NCI-H774 (cell line): ENCODE measurements at places on chromosomes 11 and 22.

DNA sequence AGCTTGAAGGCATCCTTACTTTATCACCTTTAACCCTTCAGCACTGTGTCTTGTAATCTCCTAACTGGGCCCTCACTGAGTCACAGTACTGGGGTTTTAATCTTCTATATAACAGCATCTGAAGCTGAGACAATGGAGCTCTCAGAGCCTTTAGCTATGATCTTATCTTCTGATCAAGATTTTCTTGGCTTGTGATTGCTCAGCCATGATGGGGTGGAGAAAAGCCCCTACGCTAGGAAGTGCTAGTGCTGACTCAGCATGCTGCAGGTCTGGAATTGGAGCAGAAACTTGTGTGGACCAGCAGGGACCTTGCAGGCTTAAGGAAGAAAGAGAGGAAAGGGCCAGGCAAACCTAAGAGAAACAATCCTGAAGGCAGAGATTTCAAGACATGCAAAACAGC is 71.7 kb upstream of the EED start:
- DNase-seq: no peak

- DNase-seq: no peak
Observed at GRCh38 chr11:18527512-18527911, 770 bp upstream of the TSG101 start.

DNA sequence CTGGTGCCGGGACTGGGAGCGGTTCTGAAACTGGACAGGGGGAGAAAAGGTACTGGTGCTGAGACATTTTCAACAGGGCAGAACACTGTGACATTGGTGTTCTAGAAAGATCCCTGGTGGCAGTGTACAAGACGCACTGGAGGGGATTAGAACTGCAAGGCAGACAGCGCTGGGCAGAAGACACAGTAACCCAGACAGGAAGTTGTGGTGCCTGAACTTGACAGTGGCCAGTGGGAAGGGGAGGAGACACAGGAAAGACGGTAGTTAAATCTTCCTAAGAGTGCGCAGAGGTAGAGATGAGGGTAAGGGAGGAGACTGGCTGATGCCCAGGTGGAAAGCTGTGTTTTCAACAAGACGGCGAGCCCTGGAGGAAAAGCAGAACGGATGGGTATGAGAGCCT is 24.5 kb downstream of the FAM227A start:
- DNase-seq: no peak

GRCh38 chr22:23820748-23821211 is 18.0 kb downstream of the DERL3 start:
- no peak for DNase-seq

- DNase-seq: peak; percentile 35
Observed at GRCh38 chr11:72642884-72643522, 31.2 kb downstream of the PDE2A start.

- DNase-seq: no peak
Observed at GRCh38 chr11:95229993-95230809, 801 bp downstream of the SESN3 start.

DNA sequence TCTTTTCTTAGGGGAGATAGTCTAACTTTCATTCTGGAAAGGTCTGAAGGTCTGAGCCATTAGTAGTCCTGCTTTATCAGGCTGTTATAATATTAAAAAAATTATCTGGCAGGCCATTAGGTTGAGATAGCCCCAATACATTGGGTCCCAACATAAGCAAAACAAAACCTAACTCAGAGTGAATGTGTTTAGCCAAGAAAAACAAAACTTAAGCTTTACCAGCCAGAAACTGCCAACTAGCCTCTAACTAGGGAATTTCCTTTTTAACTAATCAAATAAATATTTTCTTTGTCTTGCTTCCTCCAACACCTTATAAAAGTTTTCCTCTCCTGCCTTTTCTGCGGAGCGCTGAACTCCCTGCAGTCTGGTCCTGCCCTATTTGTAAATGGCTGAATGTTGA is 1137.7 kb upstream of the CNTN5 start:
- no peak for DNase-seq

DNA sequence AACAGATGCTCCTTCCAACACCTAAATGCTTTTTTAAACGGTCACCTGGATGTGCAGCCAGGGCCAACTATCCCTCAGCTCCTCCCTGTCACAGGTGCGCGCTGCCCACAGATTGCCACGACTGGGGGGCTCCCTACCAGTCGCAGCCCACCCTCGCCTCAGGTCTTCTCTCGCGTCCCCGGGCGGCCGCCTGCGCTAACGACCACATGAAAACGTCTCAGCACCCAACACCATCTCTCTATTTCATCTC is 469 bp downstream of the ZBED5 start:
- DNase-seq: no peak

DNA sequence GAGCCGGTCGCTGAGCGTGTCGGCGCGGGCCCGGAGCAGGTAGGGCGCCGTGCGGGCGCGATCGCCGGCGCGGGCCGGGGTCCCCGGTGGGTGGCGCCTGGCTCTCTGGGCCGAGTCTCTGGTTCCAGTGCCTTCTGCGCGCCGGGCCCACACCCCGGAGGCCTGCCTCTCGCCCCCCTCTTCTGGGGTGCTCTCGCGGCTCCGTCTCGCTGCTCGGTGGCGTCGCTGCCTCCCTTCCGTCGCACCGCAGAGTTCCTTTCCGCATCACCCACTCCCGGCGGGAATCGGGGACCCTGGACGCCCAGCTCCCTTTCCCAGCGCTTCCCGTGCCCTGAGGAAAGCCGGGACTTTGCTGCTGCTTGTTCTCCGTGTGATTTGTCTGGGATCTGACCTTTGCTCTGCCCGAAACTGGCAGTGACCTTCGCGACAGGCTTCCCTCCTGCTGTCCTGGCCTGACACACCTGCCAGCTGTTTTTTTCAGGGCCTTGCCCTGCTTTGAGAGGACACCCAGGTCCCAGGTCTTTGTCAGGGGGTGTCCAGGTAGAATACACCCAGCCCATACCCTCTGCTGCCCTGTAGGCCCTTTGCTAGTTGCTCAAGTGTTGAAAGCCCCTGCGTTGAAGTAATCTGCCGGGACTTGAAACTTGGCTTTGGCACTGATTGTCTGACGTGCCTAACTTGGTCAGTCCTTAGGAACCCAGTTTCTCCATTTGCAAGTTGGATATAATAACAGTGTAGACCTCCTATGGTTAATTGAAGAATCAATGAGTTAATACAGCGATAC is 711 bp downstream of the FDX1 start:
- peak; percentile 45 for DNase-seq

- DNase-seq: no peak
Observed at GRCh38 chr22:25098445-25099081, 101.1 kb upstream of the CRYBB3 start.

- no peak for DNase-seq
Observed at GRCh38 chr11:63760487-63761079, 8.0 kb downstream of the ZFTA start.

DNA sequence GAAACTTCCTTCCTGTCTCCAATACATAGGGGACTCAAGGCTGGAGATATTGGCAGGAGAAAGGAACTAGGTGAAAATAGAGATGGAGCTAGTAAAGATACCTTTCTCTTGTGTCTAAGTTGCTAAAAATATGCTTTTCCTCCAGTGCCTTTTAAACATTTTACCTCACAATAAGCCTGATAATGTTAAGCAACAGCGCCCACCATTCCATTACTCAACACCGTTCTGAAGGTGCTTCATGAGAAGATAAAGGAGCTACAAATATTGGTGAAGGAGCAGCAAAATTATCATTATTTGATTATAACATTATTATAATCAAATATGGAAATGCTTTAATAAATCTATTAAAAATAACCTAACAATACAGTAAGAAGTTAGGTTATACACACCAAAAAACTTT is 83.6 kb upstream of the BARX2 start:
- no peak for DNase-seq

GRCh38 chr11:118234833-118235232 is 10.0 kb upstream of the JAML start:
- DNase-seq: no peak

DNA sequence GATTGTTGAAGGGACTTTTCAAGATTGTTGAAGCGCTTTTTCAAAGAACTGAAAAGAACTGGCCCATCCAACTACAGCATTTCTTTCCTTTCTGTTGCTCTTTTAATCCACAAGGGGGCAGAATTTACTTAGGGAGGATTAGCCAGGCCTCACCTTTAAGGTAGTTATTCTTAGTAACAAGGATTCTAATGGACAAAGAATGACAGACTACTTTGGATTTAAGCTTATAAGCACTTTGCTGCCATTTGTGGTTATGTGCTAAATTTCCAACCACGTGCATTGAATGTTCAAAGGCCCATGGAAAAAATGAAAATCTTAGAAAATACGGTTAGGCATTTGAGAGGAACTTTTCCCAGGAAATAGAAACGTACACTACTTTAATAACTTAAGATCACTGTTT is 49.5 kb upstream of the HSPA8 start:
- DNase-seq: peak; percentile 51

DNA sequence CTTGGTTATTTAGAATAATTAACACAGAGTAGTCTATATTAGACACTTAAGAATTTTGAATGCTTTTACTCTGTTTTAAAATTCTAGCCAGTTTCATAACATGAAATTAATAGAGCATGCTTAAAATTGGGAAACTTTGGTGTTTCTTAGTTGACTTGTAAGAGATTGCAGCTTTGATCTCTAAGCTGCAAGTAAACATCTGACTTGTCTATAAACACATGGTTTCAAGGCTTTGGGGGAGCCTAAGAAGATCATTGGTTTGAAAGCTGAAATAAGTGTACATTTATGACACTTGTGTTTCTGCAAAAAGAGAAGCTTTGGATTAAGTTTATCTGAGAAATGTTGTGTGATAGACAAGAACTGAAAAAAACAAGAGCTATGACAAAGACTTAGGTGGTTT is 37.8 kb downstream of the YAP1 start:
- no peak for DNase-seq

DNA sequence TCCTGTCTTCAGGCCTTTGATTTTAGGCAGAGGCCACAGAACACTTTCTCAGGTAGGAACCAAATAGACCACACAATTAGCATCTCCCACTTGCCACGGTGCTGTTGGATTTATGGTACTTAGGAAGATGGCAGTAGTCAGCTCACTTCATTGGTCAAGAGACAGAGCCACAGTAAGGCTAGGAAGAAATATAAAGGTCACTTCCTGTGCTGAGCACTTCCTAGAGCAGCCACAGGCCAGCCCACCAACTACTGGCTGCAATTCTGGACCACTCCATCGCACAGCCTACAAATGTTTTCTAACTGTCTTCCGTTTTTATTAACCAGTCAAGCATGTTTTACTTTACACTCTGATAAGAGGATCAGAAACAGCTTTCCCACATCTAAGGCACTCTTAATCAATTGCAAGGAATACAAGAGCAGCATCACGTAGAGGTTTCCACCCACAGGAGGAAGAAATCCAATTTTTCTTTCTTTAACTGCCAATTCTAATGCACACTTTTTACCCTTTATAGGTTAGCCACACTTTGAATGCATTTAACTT is 54.7 kb downstream of the ABTB2 start:
- no peak for DNase-seq

GRCh38 chr11:62143727-62144126 is 19.9 kb downstream of the INCENP start:
- no peak for DNase-seq

GRCh38 chr11:21635394-21636145 is 557.3 kb upstream of the ANO5 start:
- DNase-seq: no peak

- DNase-seq: peak; percentile 60
Observed at GRCh38 chr11:93196816-93197379, 893 bp downstream of the SLC36A4 start.

DNA sequence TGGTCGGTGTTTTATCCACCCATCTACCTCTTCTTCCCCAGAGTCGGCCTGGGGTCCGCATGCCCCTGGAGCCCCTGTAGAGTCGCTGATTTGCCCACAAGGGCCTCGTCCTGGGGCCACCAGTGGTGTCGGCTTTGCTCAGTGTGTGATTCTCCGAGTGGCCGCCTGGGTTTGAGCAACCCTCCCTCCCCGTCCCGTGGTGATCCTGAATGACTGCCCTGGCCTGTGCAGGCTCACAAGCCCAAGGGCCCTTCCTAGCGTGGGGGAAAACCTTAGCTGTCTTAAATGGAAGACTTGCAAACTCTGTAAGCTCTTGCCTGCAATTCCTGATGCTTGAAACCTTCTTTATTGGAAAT is 128.3 kb downstream of the OSBP2 start:
- no peak for DNase-seq

- DNase-seq: no peak
Observed at GRCh38 chr11:8015753-8016239, 28.7 kb downstream of the EIF3F start.

DNA sequence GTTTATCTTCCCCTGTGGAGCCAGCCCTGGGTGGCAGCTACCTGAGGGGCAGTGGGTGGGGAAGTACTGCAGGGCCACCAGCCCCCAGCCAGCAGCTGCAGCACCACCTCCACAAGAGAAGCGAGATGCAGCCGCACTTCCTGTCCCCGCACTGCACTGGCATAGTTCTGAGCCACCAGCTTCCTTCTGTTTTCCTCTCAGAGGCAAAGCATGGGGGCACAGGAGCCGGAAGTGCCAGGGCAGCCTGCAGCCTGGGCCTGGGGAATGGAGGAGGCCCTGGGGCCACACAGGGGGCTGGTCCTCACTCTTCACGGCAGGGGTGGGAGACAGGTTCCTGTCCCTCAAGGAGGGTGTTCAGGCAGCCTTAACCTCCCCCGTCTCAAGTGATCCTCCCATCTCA is 11.9 kb upstream of the SH3BP1 start:
- no peak for DNase-seq

DNA sequence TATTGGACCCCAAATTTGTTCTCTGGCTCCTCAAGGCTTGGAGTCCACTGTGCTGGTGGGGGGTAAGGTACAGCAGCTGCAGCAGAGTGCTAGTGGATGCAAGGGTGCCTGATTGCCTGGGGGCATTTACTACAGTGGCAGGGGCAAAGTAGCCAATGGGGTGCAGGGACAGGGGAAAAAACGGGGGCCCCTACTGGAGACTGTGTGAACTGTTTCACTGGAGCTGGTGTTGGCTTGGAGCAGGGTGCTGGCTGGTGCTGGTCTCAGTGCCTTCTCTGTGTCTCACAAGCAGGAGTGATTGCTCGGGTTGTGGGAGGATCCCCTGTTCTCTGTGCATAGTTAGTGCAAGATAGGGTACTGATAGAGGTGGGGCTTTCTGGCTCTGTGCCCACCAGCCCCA is 935.9 kb downstream of the JRKL start:
- no peak for DNase-seq

- DNase-seq: no peak
Observed at GRCh38 chr11:100965346-100965745, 164.3 kb downstream of the PGR start.

DNA sequence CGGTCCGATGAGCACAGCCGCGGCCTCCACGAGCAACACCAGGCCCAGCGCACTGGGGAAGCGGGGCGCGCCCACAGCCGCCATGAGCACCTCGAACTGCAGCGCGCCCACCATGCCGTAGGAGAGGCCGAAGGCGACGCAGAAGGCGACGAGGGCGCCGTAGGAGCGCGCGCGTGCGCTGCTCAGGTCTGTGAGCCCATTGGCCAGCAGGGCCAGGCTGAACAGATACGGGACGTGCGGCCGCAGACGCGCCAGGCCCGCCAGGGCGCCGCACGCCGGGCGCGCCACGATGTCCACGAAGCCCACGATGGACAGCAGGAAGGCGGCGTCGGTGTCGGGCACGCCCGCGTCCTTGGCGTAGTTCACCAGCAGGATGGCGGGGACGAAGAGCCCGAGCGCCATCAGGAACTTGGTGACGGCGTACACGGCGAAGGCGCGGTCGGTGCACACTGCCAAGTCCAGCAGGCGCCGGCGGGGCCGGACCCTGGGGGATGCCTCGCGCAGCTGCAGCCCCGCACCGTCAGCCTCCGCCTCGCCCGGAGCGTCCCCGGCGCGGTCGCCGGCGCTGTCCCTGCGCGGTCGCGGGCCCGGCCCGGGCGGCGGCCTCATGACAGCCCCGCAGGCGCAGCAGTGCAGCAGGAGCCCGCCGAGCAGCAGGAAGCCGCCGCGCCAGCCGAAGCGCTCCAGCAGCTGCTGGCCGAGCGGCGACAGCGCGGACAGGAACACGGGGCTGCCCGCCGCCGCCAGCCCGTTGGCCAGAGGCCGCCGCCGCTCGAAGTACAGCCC is 2.9 kb downstream of the SLC16A8 start:
- DNase-seq: no peak
